NCI-H226 (cell line): ENCODE measurements at places on chromosomes 7 and 10.
A peak's percentile ranks its signal among the peaks of the same experiment; 100 is the strongest.

DNA sequence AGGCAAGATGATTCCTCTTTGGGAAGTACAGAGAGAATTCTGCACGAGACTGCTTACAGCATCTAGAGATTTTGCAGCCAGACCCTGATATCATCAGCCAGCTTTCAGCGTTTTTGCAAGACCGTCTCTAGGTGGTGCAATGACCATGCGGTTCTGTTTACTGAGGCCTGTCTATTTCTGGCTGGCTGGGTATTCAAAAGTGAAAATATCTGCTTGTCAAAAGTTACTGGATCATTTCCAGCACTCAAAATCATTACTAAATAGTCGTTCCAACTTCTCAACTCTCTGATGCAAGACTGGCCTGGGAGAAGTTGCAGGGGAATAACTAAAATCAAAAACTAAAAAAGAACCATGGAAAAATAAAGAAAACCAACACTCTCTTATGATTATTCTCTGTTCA is 240.1 kb downstream of the ELMO1 start:
- peak; percentile 56 for DNase-seq

GRCh38 chr10:9024210-9024609 is 969.7 kb downstream of the GATA3 start:
- DNase-seq = no peak

DNA sequence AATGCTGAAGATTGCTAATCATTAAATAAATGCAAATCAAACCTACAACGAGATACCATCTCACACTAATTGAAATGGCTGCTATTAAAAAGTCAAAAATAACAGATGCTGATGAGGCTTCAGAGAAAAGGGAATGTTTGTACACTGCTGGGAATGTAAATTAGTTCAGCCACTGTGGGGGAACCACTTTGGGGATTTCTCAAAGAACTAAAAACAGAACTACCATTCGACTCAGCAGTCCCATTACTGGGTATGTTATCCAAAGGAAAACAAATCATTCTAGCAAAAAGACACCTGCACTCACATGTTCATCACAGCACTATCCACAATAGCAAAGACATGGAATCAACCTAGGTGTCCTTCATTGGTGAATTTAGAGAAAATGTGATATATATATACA is 379.0 kb upstream of the CNTNAP2 start:
- DNase-seq = no peak

DNA sequence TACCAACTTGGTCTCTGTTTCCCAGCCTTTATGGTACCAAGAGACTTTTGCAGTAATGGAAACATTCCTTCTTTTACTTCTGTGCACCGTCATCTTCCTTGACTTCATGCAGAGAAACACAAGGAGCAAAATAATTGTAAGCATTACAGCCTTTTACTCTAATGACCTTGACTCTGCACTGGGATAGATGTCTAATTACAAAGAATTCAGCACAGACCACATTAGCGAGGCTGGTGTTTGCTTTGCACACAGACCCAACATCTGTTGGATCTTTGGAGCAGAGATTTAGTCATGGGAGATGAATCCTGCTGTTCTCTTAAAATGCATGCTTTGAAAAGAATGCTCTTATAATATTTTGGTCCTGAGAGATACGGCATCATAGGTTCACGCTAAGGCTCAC is 261.6 kb downstream of the TWIST1 start:
- no peak for DNase-seq
